ENCODE measurements at places on chromosomes 6 and 20. TPM values are rescaled to one million over a fixed set of nuclear protein-coding genes. Genes with fewer than 3 reads are reported as not detected.

DNA sequence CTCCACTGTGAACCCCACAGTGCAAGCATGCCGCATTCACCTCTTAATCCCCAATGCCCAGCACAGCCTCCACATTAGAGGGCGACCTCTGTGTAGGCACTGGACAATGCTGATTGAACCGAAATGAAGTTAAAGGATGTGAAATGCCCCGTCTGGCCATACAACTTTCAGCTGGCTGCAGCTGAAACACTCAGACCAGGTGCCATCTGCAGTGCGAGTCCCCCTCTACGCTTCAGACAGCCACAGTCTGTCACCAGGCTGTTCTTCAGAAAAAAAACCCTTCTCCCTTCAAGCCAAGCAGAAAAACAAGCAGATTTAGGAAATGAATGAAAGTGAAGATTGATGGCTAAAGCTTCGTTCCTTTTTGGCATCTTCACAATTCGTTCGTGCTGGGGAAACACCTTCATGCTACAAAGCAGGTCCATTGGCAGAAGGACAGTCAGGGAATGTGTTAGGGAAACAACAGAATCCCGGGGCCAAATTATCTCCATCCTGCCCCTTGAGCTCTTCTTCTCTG is 44.7 kb downstream of the TNFAIP3 start:
- DNase-seq, result no peak
- no peak overlapping the region for H3K27ac ChIP-seq
- no peak overlapping the region for H3K4me3 ChIP-seq
- no peaks in the 10 kb centered on the region for H3K4me1 ChIP-seq
- H3K27me3 ChIP-seq, result no peaks in the 10 kb centered on the region

DEFB113 gene
- total RNA-seq, result not detected

DNA sequence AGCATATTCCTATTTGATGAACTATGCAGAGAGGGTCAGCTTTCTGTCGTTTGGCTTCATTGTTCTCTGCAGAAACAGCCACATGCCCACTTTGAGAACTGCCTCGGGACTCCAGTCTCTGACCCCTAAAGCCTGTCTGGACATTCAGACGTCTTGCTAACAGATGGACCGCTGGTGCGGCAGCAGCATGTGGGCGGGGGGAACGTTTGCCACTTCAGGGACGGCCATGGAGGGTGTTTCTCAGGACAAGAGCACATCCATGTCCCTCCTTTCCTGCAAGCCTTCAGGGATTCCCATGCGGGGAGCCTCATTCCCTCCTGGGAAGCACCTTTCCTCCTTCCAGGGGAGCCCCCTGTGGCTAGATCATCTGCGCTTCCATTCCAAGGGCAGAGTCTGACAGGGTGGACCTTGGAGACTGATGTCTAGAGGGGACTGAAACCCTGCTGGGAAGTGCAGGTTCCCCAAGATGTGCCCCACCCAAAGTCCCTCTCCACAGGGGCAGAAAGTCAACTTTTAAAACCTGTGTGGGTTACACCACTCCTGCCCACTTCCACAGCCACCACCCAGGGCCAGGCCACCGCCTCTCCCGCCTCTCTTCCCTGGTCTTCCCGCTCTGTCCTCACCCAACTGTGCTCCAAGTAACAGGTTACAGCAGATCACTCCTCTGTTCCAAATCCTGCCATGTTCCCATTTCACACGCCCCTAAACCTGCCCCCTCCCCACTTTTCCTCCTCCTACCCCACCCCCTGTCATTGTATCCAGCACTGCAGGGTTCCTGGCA is 94.8 kb upstream of the PMEPA1 start:
- no peaks in the 10 kb centered on the region for H3K4me1 ChIP-seq
- H3K4me3 ChIP-seq, result no peak overlapping the region
- H3K36me3 ChIP-seq, result no peaks in the 10 kb centered on the region
- no peak overlapping the region for H3K27ac ChIP-seq
- H3K27me3 ChIP-seq, result no peaks in the 10 kb centered on the region
- DNase-seq, result no peak

- H3K36me3 ChIP-seq, result no peaks in the 10 kb centered on the region
- H3K4me1 ChIP-seq, result peaks cover 16% of the 10 kb centered on the region
- H3K4me3 ChIP-seq, result no peak overlapping the region
- DNase-seq, result no peak
These were observed 161.2 kb downstream of the KCNQ5 start for GRCh38 chr6:72783035-72783434.

- no peak overlapping the region for H3K4me3 ChIP-seq
- no peak overlapping the region for H3K27ac ChIP-seq
- H3K27me3 ChIP-seq, result peaks cover 52% of the 10 kb centered on the region
- no peaks in the 10 kb centered on the region for H3K36me3 ChIP-seq
These were observed 55.0 kb upstream of the PCSK2 start for GRCh38 chr20:17171746-17172280.

DNA sequence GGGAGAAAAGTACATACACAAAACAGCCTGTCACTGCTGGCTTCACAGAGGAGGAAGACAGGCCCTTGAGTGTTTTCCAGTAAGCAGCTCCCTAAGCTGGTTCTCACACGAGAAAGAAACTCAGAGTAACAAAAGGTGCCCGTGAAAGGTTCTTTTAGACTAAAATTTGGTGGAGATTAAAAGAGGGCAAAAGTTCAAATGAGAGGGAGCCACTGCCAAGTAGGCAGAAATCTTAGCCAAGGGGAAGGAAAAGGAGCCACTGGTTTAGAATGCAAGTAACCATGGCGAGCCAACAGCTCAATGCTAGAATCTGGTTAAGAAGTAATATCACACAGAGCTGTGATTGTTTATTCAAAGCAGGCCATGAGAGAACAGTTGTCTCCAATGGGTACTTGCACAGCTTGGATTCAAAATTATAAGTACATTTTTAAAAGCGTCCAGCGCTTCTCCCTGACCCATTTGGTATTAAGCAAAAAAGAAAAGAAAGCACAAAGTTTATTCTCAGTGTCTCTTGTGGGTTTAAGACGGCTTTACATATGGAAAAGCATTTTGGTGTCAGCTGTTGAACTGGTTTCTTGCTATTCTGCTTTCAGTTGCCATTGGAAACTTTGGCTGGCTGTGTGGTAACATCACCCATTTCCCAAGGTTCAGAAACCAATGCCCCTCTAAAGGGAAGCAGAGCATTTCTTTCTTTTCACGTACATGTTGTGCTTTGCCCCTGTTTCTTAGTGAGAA is 648.5 kb downstream of the RNF144B start:
- DNase-seq, result no peak
- H3K4me3 ChIP-seq, result no peak overlapping the region
- H3K27ac ChIP-seq, result no peak overlapping the region
- no peaks in the 10 kb centered on the region for H3K27me3 ChIP-seq
- H3K4me1 ChIP-seq, result no peaks in the 10 kb centered on the region
- H3K36me3 ChIP-seq, result no peaks in the 10 kb centered on the region

HLA-DPA1 gene
- not detected for total RNA-seq

All from PC-3 (cell line).